Adrenal gland (tissue), 19 donors: ENCODE measurements at places on chromosomes 1 and 21. TPM values are rescaled to one million over a fixed set of nuclear protein-coding genes. Genes with fewer than 3 reads are reported as not detected.

GRCh38 chr1:22773981-22774832, 63.6 kb downstream of the EPHB2 start:
- DNase-seq: peak; percentile 67

- DNase-seq: no peak
Measured at GRCh38 chr1:29785554-29785953, 549.2 kb downstream of the PTPRU start.

- no peak for DNase-seq
Measured at GRCh38 chr1:59223989-59224634, 72.8 kb upstream of the FGGY start.

The ANGPTL3 gene
- not detected for total RNA-seq

The AMY1C gene
- total RNA-seq: not detected

- DNase-seq: no peak
Measured at GRCh38 chr1:43992232-43992995, 1.0 kb downstream of the CCDC24 start.
